ENCODE measurements at places on chromosomes 4 and X. TPM values are rescaled to one million over a fixed set of nuclear protein-coding genes. Genes with fewer than 3 reads are reported as not detected.

- no peak for DNase-seq
Measured at GRCh38 chr4:177408023-177408422, 34.2 kb downstream of the AGA start.

- DNase-seq, result no peak
Measured at GRCh38 chrX:96387801-96388200, 296.8 kb upstream of the DIAPH2 start.

DNA sequence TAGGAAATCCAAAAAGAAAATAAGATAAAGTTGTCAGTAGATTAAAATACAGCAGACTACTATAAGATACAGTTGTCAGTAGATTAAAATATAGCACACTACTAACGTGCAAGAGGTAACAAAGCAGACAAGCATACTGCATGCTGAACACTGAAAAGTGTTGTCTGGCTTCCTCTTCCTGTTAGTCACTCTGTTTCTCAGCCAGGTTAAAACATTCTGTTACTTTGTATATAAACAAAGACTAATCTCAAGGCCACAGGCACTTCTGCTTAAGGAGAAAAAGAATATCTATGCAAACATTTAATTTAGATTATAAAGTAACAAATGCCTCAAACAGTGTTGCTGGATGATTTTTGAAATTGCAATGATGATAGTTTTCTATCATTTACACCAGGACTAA is 41.0 kb upstream of the SCD5 start:
- no peak for DNase-seq

- no peak for DNase-seq
Measured at GRCh38 chr4:146978641-146979040, 33.0 kb upstream of the TTC29 start.

DNA sequence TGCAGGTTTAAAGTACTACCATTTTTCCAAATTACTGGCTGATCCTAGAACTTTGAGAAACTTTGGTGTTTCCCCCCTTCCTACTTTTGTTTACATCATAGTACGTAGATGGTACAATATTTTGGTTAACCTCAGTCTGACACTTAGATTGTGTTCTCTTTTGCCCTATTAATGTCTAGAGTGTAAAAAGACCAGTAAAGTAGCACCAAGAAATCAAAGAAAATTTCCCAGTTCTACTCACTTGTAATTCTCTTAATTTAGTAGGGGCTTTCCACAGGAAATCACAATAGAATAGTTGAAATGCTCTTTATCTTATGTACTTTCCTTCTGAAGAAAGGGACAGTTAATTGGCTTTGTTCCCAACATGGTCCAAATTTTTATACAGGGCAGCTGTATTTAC is 51.6 kb downstream of the NFKB1 start:
- no peak for DNase-seq

- DNase-seq, result no peak
Measured at GRCh38 chr4:16289897-16290554, 63.8 kb upstream of the TAPT1 start.

GRCh38 chr4:18419780-18420179 is 398.2 kb upstream of the LCORL start:
- no peak for DNase-seq

ZDHHC15 gene
- 0.40 TPM for total RNA-seq

MEPE gene
- total RNA-seq, result not detected

STAP1 gene
- 1.3 TPM for total RNA-seq
